ENCODE measurements at places on chromosomes 7 and 10.
A peak's percentile ranks its signal among the peaks of the same experiment; 100 is the strongest.

DNA sequence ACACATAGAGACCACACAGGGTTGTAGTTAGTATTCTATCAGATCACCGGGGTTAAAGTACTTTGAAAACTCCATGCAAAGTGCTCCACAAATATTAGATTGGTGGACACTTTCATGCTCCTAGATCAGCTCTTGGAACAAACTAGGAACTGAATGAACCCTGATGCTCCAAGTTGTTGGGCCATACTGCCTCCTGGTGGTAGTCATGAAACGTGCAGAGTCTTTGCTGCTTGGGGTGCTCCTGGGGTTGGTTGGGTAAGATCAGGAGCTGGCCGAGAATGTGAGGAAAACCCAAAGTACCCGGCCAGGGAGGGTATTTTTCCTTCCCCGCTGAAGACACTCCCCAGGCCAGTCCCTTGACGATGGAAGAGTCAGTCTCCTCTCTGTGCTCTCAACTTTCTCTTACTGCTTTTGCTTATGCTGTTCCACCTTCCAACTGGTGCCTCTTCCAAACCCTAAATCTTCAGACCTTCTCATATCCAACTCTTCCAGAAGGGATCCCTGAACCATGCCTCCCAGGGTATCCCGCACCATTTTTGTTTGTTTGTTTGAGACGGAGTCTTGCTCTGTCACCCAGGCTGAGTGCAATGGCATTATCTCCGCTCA is 918 bp upstream of the RPEL1 start:
- DNase-seq = peak; percentile 62

- DNase-seq = peak; percentile 98
These were observed 29.3 kb upstream of the OSBPL3 start for GRCh38 chr7:25009257-25009656.

DNA sequence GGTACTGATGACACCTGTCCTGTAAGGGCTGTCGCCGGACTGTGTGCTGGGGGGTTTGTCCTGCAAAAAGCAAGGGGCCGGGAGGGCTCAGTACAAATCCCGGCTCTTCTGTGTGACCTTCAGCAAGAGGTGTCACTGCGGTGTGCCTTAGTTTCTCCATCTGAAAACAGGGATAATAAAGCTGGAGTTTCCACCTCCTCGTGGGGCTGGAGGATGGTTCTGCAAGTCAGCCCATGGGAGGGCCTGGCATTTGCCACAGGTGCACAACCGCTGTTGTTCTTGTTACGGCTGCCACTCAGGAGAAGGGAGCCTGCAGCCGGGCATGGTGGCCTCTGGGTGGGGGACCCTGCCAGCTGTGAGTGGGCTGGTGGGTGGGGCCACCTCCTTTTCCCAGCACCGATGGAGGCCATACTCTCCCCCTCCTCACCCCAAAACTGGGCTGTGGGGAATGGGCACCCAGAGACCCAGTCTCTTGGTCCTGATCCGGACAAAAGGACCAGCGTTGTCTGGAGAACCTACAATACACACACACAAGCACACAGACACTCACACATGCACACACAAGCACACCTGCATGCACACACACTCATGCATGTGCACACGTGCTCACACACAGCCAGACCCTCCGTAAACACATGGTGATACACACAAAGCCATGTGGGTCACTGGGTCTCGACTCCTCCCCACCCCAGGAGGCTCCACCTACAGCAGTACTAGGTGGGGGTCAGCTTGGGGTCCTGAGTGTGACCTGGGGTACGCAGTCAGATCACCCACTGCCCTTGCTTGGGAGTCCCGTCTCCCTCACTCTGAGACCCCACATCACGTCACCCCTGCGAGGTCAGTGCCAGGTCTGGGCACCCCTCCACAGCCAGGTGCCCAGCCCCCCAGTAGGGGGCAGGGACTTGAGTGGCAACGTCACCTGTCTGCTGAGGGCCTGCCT is 34.1 kb downstream of the ELFN1 start:
- DNase-seq = no peak

GRCh38 chr10:79249186-79250121 is 97.8 kb upstream of the PPIF start:
- no peak for DNase-seq

DNA sequence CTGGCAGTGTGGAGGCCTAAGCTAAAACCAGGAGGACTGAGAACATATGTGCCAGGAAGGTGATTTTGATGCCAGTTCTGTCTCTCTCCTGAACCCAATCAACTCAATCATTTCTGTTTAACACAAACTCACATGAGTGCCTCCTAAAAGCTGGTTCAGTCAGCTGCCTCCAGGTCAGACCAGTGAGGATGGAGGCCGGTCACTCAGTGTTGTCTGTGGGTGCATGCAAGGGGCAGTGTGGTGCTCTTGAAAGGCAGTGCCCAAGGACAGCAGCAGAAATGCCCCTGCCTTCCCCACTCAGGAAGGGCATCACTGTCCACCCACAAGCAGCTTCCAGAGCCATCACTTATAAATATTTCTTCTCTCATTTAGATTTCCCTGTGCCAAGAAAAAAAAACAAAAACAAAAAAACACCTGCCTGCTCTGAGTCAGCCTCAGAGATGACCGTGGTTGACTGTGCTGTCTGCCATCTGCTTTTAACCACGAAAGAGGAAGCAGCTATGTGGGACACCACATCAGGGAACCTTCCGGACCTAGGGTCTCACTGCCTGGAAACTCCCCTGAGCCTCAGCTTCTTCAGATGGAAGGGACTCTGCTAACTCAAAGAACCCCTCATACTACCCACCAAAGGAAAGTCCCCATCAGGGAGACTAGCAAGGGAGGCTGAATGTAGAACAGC is 39.1 kb downstream of the VOPP1 start:
- peak; percentile 26 for DNase-seq

DNA sequence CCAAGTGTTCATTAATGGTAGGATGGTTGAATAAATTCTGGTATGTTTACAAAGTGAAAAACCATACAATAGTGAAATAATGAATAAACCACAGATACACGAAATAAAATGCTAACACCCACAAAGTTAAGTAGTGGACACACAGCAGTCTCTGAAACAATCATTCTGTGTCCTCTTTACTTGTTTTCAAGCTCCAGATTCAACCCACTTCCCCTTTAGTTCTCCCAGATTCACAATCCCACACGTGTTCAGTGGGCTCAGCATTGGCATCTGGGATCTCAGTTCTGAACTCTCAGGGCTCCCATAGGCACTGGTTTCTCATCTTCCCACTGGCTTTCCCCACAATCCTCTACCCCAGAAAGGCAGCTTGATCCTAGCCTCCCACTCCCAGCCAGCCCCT is 44.9 kb downstream of the SEM1 start:
- DNase-seq = no peak

DNA sequence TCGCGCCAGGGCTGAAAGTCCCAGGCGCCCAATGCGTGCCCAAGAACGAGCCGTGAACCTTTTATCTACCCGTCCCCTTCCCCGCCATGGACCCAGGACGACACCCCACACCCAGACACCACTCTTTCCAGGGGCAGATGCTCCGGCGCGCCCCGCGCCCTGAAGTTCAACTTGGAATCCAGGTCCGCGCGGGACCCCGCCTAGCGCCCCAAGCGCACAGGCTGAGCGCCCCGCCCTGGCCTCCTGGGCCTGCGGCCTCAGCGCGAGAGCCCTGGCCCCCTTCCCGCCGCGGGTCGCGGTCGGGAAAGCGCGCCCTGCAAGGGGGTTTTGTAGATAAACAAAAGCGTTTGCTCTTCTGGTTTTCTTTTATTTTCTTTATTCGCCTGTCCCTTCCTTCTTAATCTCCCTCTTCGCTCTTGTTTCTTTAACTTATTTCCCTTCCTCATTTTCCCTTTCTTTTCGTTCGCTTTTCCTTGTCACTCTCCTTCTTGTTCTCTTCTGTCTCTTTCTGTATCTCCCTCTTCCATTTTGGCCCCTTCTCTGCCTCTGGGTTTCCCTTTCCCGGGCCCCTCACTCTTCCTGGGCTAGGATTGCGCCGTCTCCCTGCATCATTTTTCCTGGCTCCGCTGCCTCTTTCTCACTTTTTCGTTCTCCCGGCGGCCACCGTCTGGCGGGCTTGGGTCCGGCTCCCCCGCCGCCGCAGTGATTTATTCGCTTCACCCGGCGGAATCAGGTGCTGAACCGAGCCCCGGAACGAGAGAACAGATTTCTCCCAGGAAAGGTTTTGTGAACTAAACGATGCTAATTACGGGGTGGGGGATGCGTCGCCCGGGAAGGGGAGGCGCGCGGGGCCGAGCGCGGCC is 15.3 kb upstream of the PAX2 start:
- DNase-seq = no peak

- DNase-seq = no peak
These were observed 257 bp downstream of the WAC start for GRCh38 chr10:28533186-28533564.

- DNase-seq = no peak
These were observed 106.4 kb downstream of the TAX1BP1 start for GRCh38 chr7:27846388-27846787.

GRCh38 chr7:113159746-113160339 is 41.5 kb upstream of the SMIM30 start:
- no peak for DNase-seq

- no peak for DNase-seq
These were observed 115.4 kb upstream of the TNRC18 start for GRCh38 chr7:5539013-5539411.

DNA sequence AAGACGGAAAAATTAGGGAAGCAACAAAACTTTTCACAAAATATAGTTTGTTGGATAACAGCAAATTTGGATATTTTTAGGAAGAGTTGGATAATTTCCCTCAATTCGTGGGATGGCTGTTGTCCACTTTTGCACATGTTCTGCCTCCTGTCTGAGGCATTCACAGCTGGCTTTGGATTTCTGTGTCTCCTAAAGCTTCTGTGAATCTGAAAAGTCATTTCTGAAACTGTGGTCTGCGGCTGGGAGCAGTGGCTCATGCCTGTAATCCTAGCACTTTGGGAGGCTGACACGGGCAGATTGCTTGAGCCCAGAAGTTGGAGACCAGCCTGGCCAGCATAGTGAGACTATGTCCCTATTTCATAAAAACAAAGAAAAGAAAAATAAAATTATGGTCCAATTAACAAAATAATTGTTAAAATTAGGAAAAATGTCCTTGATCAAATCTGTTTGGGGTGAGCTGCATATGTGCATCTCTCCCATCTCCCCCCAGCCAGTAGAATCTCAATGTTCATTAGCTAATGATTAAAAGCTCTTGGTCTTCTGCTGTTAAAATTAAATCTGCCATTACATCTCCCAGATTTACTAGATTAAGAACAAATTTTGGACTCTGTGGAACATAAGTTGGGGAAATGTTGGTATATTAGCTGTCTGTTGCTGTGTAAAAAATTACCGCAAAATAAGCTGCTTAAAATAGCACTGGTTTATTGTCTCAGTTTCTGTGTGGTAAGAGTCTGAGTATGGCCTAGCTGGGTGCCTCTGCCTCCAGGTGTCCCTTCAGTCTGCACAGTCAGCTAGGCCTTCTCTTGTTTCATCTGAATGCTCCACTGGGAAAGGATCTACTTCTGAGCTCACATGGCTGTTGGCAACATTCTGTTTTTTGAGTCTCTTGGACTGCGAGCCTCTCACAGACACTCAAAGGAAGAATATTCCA is 332.0 kb upstream of the FZD1 start:
- DNase-seq = no peak

- no peak for DNase-seq
These were observed 222.8 kb downstream of the PTN start for GRCh38 chr7:137120690-137121089.

- no peak for DNase-seq
These were observed 94.0 kb upstream of the CDCA7L start for GRCh38 chr7:22039670-22040069.

GRCh38 chr10:92218569-92218968 is 72.3 kb downstream of the CPEB3 start:
- DNase-seq = no peak

GRCh38 chr7:17441557-17441956 is 143.1 kb downstream of the AHR start:
- DNase-seq = no peak

DNA sequence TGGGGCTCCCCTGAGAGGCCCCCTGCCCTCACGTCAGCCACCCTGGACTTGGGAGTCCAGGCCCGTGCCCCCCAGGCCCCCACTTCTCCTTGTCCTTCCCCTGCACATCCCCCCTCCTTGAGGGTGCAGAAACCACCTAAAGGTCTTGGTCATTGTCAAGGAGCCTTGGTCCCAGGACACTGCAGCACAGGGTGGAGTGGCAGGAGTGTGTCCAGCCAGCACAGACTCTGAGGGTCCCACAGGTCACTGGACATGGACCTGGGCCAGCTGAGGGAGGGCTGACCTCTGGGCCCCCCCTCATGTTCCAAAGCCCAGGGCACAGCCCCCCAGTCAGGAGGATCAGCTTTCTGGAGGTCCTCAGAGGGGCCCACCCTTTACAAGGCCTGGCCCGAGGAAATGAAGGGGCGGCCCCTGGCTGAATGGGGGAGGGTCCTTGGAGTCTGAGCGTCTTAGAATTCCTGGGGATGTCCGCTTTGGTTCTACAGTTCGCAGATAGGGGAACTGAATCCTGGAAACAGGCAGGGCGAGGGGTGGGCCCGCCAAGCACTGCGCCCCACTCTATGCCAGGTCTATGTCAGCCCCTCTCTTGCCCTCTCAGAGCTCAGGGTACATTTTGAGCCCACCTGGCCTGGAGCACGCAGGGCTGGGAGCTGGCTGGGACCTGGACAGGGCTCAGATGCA is 54.0 kb downstream of the PWWP2B start:
- no peak for DNase-seq

GRCh38 chr10:77641788-77642397 is 4.3 kb upstream of the KCNMA1 start:
- DNase-seq = peak; percentile 55

DNA sequence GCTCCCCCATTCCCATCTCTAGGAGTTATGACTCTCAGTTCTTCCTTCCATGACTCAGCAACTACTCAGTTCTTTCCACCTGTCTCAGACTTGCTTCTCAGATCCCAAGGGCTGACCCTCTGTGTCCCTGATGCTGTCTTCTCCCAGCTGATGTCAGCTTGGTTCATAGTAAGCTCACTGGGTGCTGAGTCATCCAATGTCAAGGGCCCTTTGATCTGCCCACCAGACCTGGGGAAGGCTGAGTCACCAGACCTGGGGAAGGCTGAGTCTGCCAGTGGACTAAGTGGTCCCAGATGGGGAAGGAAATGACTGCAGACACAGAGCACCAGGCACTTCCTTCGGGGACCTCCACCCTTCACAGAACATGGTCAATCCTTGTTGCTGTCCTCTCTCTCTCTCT is 76.1 kb upstream of the ZEB1 start:
- peak; percentile 61 for DNase-seq

All from NCI-H226 (cell line).